ENCODE measurements at places on chromosomes 6 and 20.

GRCh38 chr20:43583982-43584432 lies 6.7 kb upstream of the IFT52 start:
- DNase-seq: no peak

GRCh38 chr6:11445146-11445545 lies 92.4 kb upstream of the TMEM170B start:
- no peak for DNase-seq

DNA sequence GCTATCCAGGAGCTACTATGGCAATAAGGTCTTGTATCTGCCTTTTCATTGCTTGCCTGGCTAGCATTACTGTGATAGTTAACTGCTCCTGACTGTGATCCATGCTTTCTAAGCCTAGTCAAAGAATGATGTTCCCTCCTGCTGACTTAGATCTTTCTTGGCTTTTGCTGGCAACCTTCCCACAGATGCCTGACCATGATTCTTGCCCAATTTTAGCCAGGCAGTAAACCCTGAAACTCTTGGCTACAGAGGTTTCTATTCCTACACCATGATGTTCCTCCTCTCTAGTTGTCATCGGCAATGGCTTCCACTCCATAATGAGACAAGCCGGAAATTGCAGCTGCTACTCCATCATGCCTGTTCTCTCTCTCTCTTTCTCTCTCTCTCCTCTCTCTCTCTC lies 238.1 kb downstream of the HAO1 start:
- no peak for DNase-seq

GRCh38 chr6:14326774-14327173 lies 209.2 kb downstream of the CD83 start:
- DNase-seq: no peak

- DNase-seq: no peak
These were observed 43.6 kb upstream of the CCN6 start for GRCh38 chr6:112010328-112010727.

- no peak for DNase-seq
These were observed 172.3 kb downstream of the EPM2A start for GRCh38 chr6:145562771-145563615.

GRCh38 chr6:22476811-22477390 lies 92.5 kb upstream of the HDGFL1 start:
- no peak for DNase-seq

DNA sequence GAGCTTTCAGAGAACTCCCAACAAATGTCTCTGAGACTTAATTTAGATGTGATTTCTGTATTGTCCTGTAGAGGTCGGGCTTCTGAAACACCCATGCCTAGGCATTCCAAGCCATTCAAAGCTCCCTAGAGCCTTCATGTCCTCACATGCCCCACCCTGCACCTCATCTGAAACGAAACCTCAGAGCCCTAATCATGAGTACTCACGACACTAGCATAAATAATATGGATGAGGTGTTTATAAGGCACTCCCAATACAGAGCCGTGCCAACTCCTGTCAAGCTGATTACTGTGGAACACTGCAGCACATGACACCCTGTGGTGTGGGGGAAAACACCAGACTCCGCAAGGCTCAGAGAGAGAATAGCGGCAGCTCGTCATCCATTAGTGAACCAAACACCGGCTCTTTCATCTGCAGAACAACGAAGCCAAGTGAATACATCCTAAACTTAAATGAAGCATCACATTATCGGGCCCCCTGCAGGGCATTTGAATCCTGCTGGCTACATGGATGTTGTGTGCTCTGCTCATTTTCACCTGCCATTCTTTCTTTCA lies 83.8 kb downstream of the FNDC1 start:
- DNase-seq: no peak

DNA sequence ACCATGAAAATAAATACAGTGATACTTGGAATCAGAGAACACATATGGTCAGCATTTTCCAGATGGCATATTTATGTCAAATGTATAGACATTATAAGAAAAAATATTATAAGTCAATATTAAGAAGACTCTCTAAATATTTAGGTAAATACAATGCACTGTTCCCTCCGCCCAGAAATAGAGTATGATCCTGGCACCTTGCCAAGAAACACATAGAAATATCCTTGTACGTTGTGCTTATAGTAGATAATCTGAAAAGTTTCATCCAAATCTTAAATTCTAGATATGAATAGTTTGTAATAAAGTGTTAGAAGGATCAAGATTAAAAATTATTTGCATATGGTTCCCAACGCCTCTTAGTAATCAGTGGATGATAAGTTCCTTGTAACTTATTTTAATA lies 645.8 kb upstream of the GJE1 start:
- no peak for DNase-seq

- no peak for DNase-seq
These were observed 204.8 kb upstream of the KCNG1 start for GRCh38 chr20:51227744-51228143.

All from activated T-helper 9 cell treated with anti-CD3 and anti-CD28 coated beads, Interleukin-2, amount 50 U/mL, for 16 hours (primary cell).